ENCODE measurements at places on chromosomes 2 and 18. TPM values are rescaled to one million over a fixed set of nuclear protein-coding genes. Genes with fewer than 3 reads are reported as not detected.

Gene CCBE1
- total RNA-seq: 3.5 TPM

Gene LRP1B
- total RNA-seq: 0.20 TPM

Gene TEKT4
- total RNA-seq: not detected

Gene ZNF521
- 18.1 TPM for total RNA-seq

Gene SEPTIN2
- total RNA-seq: 365 TPM

Gene LINC00305
- total RNA-seq: not detected

Gene CPLX4
- total RNA-seq: not detected

Gene RNPEPL1
- total RNA-seq: 51.2 TPM

Gene SH3RF3
- 18.1 TPM for total RNA-seq

Gene OR6B3
- total RNA-seq: not detected

Gene MOGAT1
- not detected for total RNA-seq

Gene KCNS3
- total RNA-seq: 4.8 TPM

Gene MEIS1
- 0.79 TPM for total RNA-seq

Gene RAX
- total RNA-seq: not detected

Gene GAD1
- not detected for total RNA-seq

Gene MYO1B
- total RNA-seq: 64.7 TPM
